ENCODE measurements at places on chromosomes 11 and 22. TPM values are rescaled to one million over a fixed set of nuclear protein-coding genes. Genes with fewer than 3 reads are reported as not detected.
A peak's percentile ranks its signal among the peaks of the same experiment; 100 is the strongest.

KLHL35 gene
- total RNA-seq: 0.67 TPM

OR1S2 gene
- total RNA-seq: not detected

YPEL4 gene
- 1.3 TPM for total RNA-seq

- DNase-seq: no peak
These were observed 284.8 kb downstream of the CADM1 start for GRCh38 chr11:115219376-115219775.

- DNase-seq: peak; percentile 80
These were observed 3.9 kb downstream of the MAML2 start for GRCh38 chr11:96338910-96339705.

- DNase-seq: no peak
These were observed 182.6 kb downstream of the LARGE1 start for GRCh38 chr22:33737662-33738061.

DNA sequence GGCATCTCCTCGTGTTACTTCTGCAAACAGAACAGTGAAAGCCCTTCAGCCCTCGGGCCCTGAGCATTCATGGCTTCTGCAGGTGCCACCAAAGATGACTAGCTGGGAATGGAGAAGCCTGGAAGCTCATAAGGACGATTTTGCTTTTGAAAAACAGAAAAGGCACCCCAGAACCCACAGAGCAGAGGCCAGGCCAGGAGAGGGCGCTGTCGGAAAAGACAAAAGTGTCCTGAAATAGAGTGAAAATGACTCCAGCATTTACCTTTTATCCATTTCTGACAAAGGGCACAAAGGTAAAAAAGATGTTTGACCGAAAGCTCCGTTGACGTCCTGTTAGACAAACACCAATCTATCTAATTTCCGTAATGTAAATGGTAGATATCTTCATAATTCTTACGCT, 37.6 kb downstream of the ZNF195 start:
- peak; percentile 81 for DNase-seq

GRCh38 chr11:27963370-27963769, 144.6 kb downstream of the KIF18A start:
- no peak for DNase-seq

DNA sequence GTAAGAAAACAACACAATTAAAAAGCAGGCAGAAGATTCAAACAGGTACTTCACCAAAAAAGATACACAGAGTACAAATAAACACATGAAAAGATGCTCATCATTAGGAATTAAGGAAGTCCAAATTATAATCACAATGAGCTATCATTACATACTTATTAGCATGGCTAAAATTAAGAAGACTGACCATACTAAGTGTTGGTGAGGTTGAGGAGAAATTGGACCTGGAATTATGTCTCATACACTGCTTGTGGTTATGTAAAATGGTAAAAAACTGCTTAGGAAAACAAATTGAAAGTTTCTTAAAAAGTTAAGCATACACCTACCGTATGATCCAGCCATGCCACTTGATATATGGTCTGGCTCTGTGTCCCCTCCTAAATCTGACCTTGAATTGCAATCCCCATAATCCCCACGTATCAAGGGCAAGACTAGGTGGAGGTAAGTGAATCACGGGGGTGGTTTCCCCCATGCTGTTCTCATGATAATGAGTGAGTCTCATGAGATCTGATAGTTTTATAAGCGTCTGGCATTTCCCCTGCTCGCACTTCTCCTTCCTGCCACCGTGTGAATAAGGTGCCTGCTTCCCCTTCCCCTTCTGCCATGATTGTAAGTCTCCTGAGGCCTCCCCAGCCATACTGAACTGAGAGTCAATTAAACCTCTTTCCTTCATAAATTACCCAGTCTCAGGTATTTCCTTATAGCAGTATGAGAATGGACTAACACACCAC, 4.8 kb downstream of the SAAL1 start:
- no peak for DNase-seq

DNA sequence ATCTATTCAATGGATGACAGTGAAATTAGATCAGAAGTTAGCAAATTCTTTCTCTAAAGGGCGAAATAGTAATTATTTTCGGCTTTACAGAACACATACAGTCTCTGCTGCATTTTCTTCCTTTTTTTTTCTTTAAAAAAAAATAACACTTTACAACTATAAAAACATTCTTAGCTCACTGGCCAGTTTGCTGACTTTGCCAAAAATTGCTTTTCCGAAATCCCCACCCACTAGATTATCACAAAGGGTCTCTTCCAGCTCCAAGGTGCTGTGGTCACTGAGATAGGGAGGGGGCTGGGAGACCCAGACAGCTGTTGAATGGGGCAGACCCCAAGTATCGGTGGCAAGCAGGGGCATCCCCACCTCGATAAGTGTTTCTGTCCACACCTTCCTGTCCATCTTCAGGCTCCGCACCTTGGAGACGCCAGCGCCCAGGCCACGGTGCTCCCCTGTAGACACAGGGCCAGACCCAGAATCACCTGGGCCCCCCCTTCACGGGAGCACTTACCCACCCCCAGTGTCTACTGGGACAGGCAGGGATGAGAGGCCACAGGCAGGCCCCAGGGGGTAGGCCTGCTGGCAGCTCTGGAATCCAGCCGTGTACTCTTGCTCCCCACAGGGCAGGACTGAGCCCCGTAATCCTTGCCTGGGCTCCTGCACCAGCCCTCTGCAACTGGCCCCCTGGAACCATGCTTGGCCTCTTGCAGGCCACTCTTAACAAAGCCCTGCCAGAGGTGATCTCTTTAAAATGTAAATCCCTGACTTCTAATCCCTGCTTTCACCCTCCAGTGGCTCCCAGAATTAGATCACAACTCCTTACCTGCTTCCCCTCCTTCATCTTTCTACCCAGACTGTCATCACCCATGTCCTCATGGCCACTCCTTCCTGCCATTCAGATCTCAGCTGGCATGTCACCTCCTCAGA, 31.5 kb upstream of the PDE2A start:
- no peak for DNase-seq

DNA sequence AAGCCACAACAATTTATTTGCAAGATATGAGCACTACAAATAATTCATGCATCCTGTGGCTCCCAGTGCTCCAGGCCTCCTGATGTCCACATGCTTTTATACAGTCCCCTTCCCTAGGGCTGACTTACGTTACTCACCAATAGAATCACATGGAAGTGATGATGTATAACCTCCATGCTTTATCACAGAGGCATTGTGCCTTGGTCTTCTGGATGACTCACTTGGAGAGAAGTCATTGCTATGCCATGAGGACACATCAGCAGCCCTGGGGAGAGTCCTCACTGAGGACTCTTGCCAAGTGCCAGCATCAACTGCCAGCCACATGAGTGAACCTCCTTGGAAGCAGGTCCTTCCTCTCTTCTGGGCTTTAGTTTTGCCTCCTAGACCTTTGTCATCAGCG, 22.0 kb upstream of the IGSF9B start:
- no peak for DNase-seq

DNA sequence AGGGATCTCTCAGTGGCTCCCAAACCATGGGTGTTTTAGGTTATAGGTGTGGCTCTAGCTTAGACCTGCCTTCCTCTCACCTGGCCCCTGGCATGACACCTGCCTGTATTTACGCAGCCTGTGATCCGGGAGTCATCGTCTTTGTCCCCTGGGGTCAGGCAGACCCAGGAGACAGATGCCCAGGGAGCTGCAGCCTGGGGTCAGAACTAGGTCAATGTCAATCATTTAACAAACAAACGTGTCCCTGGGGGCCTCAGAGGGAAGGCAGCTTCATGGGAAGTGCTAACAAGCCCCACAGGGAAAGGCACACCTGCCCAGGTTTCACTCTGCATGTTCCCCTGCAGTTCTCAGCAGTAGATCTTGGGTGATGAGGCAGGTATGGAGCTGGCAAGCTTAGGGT, 12.0 kb downstream of the BACE1-AS start:
- DNase-seq: no peak

DNA sequence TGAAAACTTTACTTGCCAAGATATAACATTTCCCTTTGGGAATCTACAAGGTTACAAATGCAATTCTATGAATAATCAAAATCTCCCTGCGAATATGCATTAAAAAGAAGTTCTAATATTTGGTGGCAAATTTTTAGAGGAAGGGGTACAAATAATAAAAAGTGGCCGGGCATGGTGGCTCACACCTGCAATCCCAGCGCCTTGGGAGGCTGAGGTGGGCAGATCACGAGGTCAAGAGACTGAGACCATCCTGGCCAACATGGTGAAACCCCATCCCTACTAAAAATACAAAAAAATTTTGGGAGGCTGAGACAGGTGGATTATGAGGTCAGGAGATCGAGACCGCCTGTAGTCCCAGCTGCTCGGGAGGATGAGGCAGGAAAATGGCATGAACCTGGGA, 47.0 kb downstream of the ZNF280B start:
- no peak for DNase-seq

GRCh38 chr22:50185375-50186087, at the start of gene TRABD:
Gene TRABD, plus strand, starts transcription at chr22:50185913. Its CDS starts 7,148 bp downstream, at chr22:50193061.
- DNase-seq: peak; percentile 97

DNA sequence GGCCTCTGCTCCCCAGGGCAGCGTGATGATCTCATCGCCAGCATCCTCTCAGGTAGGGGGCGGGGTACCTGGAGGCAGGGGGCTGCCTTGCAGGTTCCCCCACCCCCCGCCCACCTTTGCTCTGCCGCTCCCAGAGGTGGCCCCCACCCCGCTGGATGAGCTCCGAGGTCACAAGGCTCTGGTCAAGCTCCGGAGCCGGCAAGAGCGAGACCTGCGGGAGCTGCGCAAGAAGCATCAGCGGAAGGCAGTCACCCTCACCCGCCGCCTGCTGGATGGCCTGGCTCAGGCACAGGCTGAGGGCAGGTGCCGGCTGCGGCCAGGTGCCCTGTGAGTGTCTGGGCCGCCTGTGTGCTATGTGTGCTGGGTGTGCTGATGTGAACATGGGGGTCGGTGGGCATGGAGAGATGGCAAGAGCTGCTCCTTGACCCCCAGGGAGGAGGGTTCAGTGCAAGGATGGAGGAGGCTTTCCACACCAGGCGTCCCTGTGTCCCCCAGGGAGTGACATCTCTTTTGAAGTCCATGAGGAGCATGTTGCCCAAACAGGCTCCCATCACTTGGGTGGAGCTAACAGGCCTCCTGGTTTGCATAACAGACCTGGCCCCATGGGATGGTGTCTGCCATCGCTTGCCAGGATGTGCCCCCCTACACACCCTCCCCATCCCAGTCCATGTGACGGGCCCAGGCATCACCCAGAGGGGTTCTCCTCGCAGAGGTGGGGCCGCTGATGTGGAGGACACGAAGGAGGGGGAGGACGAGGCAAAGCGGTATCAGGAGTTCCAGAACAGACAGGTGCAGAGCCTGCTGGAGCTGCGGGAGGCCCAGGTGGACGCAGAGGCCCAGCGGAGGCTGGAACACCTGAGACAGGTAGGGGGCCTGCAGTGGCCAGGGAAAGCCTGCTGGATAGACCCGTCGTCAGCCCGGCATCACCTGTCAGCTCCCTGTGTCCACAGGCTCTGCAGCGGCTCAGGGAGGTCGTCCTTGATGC, 14.1 kb downstream of the PLCB3 start:
- no peak for DNase-seq

- no peak for DNase-seq
These were observed 95.2 kb downstream of the TP53I11 start for GRCh38 chr11:44855493-44855849.

GRCh38 chr22:36872084-36872483, 11.3 kb downstream of the NCF4 start:
- DNase-seq: no peak

GRCh38 chr22:47342446-47342845, 580.0 kb downstream of the TBC1D22A start:
- no peak for DNase-seq

DNA sequence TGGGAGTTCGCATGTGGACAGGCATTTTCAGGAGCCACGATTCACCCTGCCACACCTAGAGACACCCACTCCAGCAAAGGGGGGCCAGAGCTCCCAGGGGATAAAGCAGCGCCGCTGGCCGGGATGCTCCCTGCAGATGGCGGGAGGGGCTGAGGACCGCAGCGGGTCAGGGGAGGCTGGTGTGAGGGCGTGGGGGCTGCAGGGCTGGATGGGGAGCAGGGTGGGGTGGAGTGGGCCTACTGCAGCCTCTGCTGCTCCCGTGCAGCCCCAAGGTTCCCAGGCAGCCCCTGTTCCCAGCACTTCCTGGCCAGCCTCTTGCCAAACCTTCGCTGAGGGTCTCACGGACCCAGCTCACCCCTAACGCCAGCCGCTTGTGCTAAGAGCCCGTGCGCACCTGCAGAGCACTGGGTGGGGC, 13.0 kb downstream of the MUC5B start:
- DNase-seq: peak; percentile 64
